ENCODE measurements at places on chromosomes 3 and 15. TPM values are rescaled to one million over a fixed set of nuclear protein-coding genes. Genes with fewer than 3 reads are reported as not detected.

Gene ELP6
- total RNA-seq: 27.1 TPM

Gene PTPN23
- 21.1 TPM for total RNA-seq

Gene ARNT2
- total RNA-seq: 16.5 TPM

Gene CYP11A1
- total RNA-seq: 0.08 TPM

Gene CAMK2N2
- total RNA-seq: 1.4 TPM
